ENCODE measurements at places on chromosomes 2 and 18.

DNA sequence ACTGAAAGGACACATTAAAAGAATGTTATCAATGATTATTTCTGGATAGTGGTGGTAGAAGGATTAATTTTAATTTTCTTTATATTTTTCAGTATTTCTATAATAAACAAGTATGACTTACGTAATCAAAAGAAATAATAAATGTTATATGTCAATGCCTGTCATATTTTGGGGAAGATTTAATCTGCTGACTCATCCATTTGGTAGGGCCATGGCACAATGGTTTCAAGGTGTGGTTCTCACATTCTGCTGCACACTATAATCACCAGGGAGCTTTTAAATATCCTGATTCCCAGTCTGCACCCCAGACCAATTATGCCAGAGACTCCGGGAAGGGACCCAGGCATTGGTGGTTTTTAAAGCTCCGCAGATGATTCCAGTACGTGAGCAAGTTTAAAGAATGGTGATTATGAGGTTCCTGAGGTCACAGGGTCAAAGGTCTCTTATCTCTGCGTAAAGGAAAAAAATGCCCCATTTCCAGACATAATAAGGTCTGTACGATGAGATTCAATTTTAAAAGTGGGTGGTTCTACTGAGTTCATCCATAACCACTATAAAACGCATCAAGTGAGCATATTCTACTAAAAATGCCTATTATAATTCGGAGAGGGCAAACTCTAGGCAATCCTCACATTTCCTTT lies 27.2 kb downstream of the WIPF1 start:
- DNase-seq, result peak; percentile 51

DNA sequence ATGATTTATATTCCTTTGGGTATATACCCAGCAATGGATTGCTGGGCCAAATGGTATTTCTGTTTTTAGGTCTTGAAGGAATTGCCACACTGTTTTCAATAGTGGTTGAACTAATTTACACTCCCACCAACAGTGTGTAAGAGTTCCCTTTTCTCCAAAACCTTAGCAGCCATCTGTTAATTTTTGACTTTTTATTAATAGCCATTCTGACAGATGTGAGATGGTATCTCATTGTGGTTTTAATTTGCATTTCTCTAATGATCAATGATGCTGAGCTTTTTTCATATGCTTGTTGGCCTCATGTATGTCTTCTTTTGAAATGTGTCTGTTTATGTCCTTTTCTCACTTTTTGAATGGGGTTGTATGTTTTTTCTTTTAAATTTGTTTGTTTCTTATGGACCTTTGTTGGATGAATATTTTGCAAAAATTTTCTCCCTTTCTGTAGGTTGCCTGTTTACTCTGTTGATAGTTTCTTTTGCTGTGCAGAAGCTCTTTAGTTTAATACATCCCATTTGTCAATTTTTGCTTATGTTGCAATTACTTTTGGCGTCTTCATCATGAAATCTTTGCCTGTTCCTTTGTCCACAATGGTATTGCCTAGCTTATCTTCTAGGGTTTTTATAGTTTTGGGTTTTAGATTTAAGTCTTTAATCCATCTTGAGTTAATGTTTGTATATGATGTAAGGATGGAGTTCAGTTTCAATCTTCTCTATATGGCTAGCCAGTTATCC lies 119.7 kb upstream of the XIRP2 start:
- DNase-seq, result no peak

- no peak for DNase-seq
Measured at GRCh38 chr18:55083461-55083860, 124.2 kb upstream of the CCDC68 start.

DNA sequence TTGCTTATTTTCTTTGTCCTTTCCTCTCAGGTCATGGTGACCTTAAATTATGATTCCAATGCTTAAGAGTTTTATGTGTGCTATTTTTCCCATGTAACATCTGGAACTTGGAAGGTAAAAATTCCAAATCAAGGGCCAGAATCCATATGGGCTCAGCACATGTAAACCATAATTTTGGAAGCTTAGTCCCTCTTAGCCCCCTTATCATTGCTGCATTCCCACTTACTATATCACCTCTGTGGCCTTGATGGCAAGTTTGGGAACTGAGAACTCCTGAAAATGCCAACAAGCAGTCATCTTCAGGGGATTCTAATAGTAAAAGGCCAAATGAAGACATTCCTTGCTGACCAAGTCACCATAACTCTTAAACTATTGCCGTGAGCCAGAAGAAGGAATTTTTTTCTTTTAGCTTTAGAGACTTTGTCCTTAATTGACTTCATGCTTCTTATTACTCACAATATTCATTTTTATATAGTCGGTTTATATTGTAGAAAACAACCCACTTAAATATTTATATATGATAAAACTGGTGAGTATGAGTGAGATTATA lies 251.4 kb downstream of the SLC8A1 start:
- peak; percentile 15 for DNase-seq

GRCh38 chr2:120066800-120067547 lies 54.1 kb downstream of the EPB41L5 start:
- DNase-seq, result no peak

- no peak for DNase-seq
Measured at GRCh38 chr2:156933645-156934225, 323.8 kb upstream of the GALNT5 start.

GRCh38 chr18:50654211-50654610 lies 94.3 kb downstream of the MAPK4 start:
- DNase-seq, result no peak

DNA sequence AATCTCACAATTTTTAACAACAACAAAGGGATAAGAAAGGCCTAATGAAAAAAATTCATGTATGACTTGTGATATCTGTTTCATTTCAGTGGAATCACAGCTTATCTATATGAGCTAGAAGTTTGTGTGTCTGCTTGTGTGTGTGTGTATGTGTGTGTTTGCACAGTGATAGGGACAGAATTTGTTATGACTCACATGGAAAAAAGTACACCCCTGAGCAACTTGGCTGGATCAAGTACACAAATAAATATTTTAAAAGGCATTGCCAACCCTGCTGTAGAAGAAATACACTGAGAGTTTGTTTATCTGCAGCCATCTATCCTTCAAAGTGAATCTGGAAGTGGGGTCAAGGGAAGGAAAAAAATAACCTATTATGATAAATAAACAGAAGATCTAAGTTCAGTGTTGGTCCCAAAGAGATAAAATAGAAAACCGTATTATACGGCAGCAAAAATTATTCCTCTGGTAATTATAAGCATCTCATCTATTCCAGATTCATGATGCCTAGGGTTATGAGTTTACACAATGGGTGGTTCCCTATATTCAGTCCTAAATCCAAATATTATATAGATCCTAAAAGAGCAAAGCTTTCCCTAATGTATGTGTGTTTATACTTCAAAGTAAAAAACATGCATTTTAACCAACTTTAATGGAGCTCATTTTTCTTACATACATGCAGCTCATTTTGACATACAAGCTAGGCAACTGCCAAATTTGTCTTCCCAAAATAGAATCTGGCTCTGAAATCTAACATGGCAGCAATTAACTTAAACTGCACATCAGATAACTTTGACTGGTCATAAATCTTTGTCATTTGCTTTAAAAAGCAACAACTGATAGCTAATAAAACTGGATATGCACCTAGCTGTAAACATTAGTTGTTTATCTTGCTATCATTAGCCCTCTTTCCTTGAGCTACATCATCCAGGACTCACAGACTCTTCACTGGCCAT lies 420.6 kb downstream of the IRS1 start:
- DNase-seq, result no peak

- DNase-seq, result no peak
Measured at GRCh38 chr18:35284841-35285240, 5.2 kb downstream of the ZSCAN30 start.

- DNase-seq, result no peak
Measured at GRCh38 chr2:42916324-42916723, 123.9 kb upstream of the HAAO start.

DNA sequence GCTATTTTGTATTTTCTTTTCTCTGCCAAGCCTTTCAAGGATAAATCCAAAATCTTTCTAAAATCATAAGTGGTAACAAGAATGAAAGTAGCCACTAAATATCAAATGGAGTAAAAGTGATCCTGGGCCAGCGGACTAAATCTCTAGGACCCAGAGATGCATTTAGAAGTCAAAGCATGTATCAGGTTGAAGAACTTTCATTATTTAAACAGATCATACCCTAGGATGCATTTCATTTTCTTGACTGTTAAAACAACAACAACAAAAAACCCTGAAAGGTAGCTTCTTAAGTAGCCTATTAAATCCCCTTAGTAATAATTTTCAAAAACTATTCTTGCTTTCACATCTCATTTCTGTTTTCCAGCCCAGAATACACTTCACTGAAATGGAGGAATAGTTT lies 4.8 kb upstream of the POU3F3 start:
- no peak for DNase-seq

DNA sequence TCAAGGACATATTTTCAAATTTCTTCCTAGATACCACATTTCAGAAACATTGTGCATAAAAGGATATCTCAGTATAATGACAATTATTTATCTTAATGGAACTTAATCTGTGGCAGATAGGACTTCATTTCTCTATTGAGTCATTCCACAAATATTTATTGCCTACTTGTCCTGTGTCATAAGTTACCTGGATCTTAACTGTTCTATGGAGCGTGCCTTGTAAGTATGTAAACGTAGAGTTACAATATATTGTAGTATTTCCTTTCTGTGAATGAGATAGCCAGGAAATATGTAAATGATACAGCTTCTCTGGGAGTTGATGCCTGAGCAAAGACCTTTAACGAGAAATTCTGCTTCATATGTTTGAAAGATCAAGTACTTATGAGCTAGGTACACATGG lies 2.5 kb downstream of the AGFG1 start:
- no peak for DNase-seq

- DNase-seq, result no peak
Measured at GRCh38 chr2:48767330-48767729, 11.8 kb upstream of the LHCGR start.

- DNase-seq, result peak; percentile 84
Measured at GRCh38 chr18:22434973-22435608, 17.4 kb upstream of the CTAGE1 start.

- DNase-seq, result no peak
Measured at GRCh38 chr2:137333386-137334165, 568.2 kb downstream of the THSD7B start.

All from osteoblast (primary cell).